ENCODE measurements at places on chromosomes 4 and X.
A peak's percentile ranks its signal among the peaks of the same experiment; 100 is the strongest.

GRCh38 chr4:79450053-79450452 is 42.0 kb upstream of the GK2 start:
- DNase-seq, result no peak

GRCh38 chr4:139559687-139560086 is 3.7 kb upstream of the SETD7 start:
- no peak for DNase-seq

- peak; percentile 69 for DNase-seq
Observed at GRCh38 chr4:143185253-143186107, 763 bp downstream of the USP38 start.

GRCh38 chr4:105075045-105075444 is 71.6 kb upstream of the TET2 start:
- DNase-seq, result no peak

DNA sequence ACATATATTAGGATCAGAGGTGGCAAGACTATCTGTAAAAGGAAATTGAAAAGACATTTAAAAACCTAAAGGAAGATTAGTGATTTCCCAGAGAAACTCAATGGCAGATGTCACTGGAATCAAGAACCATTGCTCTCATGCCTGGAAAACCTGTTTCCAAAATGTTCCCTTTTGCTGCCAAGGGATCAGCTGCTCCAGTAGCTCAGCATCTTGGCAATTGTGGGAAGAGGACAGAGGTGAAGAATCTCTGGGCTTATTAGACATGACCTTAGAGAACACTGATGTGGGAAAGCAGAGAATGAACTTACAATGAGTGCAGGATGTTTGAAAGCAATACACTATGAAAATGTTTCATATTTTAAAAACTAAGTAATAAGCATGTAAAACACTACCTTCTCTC is 98.3 kb downstream of the SHROOM3 start:
- no peak for DNase-seq

DNA sequence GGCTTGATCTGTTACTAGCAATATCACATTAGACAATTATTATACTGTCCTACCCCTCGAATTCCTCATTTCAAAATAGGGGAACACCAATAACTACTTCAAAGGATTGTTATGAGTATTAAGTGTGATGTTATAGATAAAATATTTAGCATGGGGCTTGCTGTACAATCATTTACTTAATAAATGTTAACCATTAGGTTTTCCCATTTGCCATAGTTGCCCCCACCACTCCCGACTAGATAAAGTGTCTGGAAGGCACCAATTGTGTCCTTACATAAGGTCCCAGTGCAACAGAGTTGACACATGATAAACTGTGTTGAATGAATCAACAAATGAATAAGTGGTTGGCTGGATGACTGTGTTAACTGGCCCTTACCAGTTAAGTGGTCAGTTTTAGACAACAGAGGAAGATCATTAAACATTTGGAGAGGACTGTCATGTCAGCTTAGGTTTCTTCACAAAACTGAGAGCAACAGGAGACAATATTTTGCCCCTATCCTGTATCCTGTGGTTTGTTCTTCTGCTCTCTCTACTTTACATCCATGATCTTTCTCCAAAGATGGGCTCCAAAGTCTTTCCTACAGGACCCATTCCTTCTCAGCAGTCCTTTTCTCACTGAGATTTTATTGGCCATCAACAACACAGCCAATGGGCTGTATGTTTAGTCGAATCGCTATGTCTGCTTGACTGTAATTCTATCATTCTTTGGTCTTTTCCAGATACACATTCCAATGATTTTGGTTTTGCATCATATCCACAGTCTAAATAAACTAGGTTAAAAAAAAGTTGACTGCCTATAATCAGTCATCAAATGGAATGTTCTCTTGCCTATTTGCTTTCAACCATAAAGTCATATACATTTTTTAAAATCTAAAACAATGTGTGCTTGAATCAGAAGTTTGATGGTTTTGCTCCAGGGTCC is 74.4 kb downstream of the RNF150 start:
- no peak for DNase-seq

GRCh38 chr4:166017804-166018203 is 144.8 kb downstream of the TLL1 start:
- DNase-seq, result no peak

GRCh38 chr4:158129694-158130093 is 43.1 kb downstream of the GASK1B start:
- DNase-seq, result no peak

- DNase-seq, result no peak
Observed at GRCh38 chrX:37685381-37686359, at the start of gene XK. TSS of gene XK (plus strand) at chrX:37685791. CDS start at chrX:37685962, 171 bp downstream.

DNA sequence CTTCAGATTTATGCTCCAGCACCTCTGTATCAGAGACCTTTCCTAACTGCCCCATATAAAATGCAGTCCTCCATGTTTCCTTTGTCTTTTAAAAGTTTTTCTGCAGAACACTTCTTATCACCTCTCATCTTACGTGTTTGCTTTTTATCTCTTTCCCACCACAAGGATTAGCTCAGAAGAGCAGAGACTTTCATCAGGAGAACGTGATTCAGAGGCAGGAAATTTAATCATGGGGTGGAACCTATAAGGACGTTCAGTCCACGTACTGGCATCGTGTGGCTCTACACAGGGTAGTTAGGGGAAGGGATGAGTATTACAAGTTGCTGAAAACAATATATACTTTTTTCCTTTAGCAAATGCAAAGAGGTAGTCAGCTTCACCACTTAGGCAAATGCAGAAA is 98.7 kb downstream of the SORBS2 start:
- DNase-seq, result no peak

- DNase-seq, result no peak
Observed at GRCh38 chr4:120005527-120005926, 61.1 kb downstream of the MAD2L1 start.

DNA sequence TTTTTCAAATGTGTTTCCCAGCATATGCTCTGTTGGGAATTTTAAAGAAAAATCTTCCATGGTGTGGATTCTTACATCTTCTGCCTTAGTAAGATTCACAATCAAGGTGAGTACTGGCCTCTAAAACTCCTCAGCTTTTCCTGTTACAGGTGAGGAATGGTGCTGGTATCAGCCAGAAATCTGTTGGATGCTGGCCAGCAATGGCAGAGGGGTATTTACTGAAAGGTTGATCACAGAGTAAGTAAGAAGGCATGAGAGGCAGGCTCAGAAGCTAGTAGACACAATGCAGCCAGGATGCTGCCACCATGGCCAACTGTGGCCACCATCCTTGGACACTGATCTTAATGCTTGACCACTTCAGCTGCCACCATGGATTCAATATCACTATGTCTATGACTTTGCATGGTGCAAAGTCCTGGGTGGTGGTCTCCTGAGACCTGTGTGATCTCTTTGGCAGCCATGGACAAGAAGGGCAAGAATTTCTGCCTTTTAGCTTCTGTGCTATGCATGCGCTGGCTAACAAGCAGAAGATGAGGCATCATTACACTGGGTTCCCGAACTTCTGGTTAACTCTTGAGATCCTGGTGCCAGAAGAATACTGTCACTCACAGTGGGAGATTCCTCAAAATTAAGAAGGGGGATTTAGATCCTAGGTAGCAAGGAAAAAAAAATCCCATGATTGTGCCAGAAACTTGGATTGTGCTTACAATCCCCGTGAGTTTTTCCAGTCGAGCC is 60.2 kb downstream of the CHRNA9 start:
- DNase-seq, result no peak

DNA sequence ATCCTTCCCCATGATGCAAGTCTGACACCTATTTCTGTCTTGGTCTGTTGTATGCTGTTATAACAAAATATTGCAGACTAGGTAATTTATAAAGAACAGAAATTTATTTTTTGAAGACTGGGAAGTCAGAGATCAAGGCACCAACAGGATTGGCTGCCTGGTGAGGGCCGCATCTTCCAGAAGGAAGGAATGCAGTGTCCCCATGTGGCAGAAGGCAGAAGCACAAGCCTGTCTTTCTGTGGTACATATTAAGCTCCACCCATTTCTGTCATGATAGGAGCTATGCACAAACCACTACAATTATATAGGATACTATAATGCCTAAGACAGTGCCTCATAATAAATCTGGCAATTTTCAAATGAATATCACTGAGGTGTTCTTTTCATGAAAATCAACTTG is 502.3 kb upstream of the DIAPH2 start:
- no peak for DNase-seq

GRCh38 chrX:19382555-19383145 is 38.9 kb downstream of the PDHA1 start:
- DNase-seq, result no peak

DNA sequence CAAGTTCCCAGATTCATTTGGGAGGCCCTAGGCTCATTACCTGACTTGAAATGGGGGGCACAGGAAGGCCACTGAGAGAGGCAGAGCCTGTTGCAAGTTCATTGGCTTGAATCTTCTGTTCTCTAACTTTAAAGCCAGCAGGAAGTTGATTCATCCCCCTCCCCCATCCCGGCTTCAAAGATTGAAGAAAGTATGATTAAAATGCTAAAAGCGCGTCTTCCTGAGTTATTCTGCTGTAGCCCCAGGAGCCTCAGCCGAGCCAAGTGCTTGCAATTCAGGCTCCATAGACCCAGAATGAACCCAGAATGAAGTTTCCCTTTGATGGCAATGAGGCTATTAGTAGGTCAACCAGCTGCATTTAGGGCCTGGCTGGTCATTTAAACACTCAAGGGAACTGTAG is 14.7 kb downstream of the CHST7 start:
- DNase-seq, result no peak

DNA sequence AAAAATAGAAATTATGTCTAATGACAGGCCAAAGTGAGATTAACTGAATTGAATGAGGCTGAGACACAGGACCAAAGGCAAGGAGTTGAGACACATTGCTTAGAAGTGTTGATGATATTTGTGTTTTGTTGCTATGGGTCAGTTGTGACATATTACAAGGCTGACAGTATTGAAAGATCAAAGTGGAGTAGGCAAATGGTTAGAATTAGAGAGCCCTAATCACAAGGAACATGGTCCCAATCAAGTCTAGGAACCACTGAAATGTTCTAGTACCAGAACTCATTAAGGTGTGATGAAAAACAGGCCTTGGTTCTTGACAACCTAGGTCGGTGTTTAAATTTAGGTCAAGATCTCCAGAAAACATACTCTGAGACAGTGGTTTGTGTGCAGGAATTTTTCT is 896.3 kb upstream of the HS3ST1 start:
- no peak for DNase-seq

GRCh38 chr4:110518889-110519490 is 43.0 kb downstream of the ENPEP start:
- DNase-seq, result no peak

DNA sequence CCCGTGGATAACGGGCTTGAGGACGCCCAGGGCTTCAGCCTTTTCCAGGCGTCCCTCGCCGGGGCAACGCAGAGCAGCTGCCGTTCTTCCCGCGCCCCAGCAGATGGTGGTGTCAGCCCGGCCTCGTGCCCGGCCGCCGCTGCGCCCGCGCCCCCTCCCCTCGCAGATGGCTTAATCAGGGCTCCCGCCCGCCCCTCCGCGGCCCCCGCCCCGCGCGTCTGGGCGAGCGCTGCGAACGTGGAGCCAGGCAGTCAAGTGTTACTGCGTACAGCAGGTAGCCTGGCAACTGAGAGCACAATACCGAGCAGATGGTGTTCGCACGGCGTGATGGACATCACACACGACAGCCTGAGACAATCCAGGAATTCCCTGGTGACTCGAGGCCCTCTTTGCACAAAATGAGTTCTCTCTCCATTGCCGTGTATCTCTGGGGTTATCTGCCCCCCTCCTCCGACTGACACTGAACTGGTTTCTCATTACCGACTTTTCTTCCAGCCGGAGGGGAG is 69.3 kb downstream of the MGST2 start:
- peak; percentile 89 for DNase-seq

GRCh38 chr4:170256807-170257206 is 167.1 kb upstream of the AADAT start:
- DNase-seq, result no peak

GRCh38 chrX:110699109-110699508 is 96.5 kb downstream of the CHRDL1 start:
- DNase-seq, result no peak

DNA sequence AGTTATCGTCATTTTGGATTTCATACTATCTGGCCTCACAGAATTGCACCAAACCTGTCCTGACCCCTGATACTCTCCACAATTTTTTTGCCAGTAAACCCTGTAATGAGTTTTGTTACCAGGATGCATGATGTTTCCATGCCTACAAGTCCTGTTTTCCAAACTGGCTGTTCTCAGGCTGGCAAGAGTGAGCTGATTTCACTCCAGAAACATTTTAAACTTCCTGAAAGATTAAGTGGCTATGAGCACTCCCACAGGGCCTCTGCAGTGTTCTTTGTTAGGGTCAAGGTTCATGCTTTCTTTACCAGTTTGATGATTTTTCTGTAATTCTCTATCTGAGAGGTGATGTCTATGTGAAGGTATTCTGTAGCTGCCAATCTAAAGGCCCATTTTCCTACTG is 31.7 kb upstream of the PDLIM3 start:
- DNase-seq, result no peak

DNA sequence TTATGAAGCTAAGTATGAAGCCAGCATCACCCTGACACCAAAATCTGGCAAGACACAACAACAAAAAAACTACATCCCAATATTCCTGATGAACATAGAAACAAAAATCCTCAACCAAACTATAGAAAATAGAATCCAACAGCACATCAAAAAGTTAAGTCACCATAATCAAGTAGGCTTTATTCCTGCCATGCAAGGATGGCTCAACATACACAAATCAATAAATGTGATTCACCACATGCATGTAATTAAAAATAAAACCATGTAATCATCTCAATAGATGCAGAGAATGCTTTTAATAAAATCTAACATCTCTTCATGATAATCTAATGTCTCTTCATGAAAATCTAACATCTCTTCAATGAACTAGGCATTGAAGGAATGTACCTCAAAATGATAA is 249.4 kb upstream of the GK2 start:
- no peak for DNase-seq

DNA sequence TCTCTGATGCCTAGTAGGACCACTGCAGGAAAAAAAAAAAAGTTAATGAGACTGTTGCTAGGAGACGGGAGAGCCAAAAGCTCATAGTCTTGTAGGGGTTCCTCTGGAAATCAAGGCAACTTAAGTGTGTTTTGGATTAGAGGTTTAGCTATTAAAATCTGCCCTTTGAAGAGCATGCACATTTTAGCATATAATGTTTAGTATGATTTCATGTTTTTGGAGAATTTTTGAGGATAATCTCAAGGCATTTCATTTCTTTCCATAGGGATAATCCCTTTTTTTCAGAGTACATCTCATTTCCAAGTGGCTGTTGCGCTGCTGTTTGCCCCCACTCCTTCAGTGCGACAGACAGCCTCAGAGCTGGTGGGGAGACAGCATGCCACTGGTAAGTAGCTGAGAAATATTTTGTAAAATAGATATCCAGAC is at the start of gene LINC00632:
LINC00632 (plus strand) TSS at position 339 of the 426 bp plus-strand sequence.
- DNase-seq, result no peak

DNA sequence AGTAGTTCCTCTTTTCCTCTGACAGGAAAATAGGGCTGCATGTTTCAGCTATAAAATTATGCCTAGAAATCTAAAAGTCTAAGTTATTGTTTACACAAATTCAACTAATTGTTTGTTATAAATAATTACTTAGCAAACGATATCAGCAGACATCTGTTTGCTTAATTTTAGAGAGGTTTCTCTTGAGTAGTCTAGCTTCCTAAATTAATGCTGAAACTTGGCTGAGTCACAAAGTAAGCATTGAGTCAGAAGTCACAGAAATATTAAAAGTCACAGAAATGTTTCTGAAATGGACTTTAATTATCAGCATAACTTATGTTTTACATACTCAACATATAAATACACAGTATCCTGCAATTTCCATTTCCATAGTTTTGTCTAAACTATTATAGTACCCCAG is 1044.0 kb downstream of the CCSER1 start:
- DNase-seq, result no peak

- no peak for DNase-seq
Observed at GRCh38 chr4:67874986-67875385, 8.8 kb downstream of the TMPRSS11D start.

GRCh38 chr4:88621763-88622327 is 29.6 kb downstream of the HERC3 start:
- no peak for DNase-seq

Data from suprapubic skin (tissue), 4 donors.